Posterior vena cava (tissue), 2 donors: ENCODE measurements at places on chromosomes 7 and 10.

DNA sequence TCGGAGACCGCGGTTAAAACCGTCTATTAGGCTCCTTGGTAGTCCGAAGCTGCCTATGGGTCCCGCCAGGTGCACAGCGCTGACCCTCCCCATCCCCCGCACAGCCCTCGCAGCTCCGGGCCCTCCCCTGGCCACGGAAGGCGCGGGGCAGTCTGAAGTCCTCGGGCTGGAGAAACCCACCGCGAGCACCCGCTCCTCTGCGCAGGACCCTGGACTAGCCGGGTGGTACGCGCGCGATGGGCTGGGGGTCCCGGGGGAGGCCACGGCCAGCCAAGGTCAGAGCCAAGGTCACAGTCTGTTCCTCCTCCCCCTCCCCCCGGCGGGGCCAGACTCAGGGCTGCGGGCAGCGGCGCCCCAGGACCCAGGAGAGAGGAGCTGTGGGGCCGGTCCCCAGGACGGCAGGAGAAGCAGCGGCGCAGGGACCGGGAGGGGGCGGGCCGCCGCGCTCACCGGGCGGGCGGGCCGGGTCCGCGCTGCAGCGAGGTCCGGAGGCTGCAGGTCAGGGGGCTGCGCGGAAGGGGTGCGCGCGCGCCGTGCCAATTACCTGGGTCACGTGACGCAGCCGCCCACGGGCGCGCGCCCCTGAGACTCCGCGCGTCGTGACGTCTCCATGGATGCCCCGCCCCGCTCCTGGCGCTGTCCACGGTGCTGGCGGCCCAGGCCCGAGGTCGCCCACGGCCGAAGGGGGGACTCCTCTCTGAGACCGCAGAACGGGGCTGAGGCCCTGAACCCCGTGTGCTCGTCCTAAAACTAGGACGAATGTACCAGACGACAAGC, at the start of gene OGDHL:
TSS of gene OGDHL (minus strand) at position 535 of the 777 bp plus-strand sequence. CDS start 3,731 bp downstream, outside the sequence.
- DNase-seq, result no peak

- no peak for DNase-seq
These were observed 9.2 kb downstream of the MKX start for GRCh38 chr10:27736396-27736795.

DNA sequence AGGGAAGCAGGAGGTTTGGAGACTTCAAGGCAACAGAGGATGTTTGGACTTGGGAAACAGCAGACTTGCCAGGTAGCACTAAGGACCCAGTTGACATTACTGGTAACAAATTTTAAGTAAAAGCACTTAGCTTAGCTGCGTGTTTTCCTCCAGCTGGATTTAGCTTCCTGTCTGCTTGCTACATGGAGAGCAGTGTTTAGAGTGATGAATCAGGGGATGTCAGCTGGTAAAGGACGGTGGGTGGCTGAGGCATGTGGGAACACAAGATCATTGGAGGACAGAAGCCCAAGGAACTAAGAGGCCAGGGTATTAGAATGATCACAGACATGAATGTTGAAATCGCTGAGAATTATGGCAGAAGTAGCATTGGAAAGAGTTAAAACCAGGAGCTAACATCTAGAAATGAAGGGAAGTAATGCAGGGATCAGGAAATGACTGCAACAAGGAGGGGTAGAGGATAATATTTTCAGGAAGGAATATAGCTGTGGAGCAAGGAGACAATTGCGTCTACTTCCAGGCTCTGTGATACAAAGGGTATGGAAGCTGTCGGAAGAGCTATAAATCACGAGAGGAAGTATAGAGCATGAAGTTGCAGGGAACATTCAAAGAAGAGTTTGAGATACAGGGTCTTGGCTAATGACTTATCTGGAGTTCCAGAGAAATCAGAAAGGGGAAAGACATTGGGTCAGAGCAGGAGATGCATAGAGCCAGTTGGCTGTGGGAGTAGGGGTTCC, 34.4 kb downstream of the CALD1 start:
- no peak for DNase-seq

- peak; percentile 49 for DNase-seq
These were observed 86.9 kb downstream of the CHST15 start for GRCh38 chr10:124006526-124006925.

DNA sequence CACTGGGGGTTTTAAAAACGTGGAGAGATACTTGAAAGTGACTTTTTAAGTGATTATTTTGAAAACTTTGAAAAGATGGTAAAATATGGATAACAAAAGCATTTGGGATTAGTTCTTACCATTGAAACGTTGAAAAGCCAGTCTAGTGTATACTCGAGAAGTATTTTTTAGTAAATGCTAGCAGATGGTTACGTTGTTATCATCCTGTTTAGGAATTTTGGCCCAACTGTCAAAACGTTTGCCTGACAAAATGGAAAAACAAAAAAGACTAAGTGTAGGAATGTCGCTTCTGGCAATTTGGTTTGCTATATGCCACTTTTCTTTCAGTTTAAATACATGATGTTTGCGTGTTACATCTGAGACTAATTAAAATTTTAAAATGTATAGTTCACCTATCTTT, 1.2 kb downstream of the RBM33 start:
- DNase-seq, result no peak

DNA sequence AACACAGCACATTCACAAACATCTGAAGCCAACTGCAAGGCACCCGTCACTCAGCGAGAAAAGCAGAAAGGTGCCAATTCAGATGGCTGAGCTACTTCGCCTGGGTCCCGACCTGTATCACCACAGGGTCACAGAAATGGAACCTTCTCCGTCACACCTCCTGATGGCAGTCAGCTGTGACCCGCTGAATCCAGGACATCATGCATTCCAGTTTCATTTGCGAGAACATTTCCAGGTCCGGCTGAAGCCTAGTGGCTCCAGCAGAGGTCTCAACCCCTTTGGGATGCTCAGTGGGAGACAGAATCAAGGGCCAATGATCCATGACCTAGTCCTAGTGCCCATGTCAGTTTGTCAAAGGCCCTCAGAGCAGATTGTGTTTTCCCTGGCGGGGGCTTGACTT, 193.6 kb upstream of the KLF14 start:
- no peak for DNase-seq

DNA sequence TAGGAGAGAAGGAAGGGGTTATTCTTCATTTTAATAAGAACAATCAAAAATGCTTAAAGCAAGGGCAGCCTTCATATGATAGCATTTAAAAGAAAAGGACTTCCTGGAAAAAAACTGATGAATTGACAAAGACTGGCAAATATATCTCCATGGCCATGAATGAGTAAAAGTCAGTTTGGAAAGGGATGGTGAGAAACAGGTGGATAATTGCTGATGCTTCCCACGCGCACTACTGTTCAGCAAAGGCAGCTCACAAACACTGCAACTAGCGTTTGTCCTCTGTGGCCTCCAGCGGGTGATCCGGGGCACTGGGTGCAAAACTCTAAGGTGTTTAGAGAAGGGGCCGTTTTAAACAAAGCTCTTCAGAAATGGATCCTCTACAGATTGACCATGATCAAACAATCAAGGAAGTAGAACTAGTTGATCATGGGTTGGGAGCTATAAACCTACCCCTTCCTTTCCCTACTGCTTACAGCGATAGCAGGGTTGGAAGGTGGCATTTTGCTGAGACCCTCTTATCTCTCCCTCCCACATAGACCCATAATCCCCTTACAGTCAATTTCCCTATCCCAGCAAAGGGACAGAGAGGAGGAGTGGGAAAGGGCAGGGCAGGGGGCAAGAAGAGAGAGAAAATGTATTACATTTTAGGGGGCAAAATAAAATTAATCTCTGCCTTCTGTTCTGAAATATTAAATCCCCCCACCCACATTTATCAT, 53.8 kb downstream of the SMURF1 start:
- no peak for DNase-seq

- DNase-seq, result peak; percentile 49
These were observed 56.7 kb upstream of the EN2 start for GRCh38 chr7:155401231-155401630.

GRCh38 chr7:37643876-37644275, 39.7 kb upstream of the GPR141 start:
- DNase-seq, result no peak

GRCh38 chr10:13390604-13391522, 42.8 kb upstream of the SEPHS1 start:
- peak; percentile 76 for DNase-seq

DNA sequence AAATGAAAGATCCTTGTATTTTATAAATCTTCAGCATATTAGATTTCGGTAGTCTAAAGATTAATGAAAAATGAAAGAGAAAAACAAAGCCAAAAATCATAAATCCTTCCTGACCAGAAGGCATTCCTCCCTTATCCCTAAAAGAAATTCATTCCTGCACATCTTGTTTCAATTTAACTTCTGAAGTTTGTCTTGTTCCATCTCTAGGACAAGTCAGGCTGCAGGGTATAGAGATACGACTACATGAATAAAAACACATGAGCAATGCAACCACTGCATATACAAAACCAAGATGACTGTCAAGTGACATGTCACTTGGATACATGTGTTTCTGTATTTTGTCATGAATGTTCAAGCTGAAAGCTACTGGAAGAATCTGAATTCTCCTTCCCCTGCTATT, 214.9 kb downstream of the JAZF1 start:
- DNase-seq, result no peak
